ENCODE measurements at places on chromosomes 5 and 9. TPM values are rescaled to one million over a fixed set of nuclear protein-coding genes. Genes with fewer than 3 reads are reported as not detected.

The TEK gene
- not detected for total RNA-seq

DNA sequence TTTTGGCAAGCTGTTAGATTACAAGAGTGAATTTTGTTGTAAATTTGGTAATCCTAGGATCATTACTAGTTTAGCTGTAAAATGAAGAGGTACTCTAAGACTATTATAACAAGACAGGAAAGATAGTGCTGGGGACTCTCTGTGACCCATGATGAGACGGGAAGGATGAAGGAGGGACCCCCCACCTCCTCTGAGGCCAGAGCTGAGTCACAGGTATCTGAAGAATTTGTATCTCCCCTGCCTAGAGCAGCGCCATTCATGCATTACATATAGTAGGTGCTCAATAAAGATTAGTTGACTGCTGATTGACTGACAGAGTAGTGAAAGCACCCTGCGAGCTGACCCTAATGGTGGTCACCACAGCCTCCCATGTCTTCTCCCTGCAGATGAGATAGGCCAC lies 202.8 kb downstream of the SNX18 start:
- no peak for DNase-seq

DNA sequence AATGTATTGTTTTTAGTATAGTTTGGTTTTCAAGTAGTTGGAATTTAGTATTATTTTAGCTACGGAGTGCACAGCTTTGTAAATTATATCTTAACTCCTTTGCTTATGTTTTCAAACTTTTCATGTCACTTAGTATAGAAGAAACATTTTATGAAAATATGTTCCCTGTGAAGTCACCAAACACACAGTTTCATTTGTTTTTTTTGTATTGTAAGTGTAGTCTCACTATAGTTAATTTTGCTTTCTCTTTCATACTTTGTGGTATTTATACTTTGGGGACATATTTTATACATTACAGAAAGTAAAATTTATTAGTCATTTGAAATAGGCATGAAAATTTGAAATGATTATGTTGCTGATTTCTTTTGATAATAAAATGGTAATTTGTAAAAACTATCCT lies 5.0 kb downstream of the CHSY3 start:
- no peak for DNase-seq

The FOXD4 gene
- total RNA-seq = 0.80 TPM

DNA sequence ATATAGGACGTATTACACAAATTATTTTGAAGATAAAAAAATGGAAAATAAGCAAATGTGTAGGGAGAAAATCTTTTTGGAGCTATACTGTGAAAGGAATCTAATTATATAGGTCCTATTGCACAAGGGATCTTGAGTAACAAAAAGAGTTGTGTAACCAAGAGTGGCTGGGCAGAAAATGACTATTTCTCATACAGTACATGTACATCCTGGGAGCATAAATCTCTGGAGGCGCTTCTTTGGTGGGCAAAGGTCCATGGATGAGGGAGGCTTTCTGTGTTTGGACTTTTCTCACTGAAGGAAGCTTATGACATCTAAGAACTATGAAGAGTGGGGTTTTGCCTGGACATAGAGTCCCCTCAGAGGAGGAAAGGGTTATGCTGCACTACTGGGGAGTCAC lies 29.8 kb downstream of the ANKS6 start:
- DNase-seq = no peak

- no peak for DNase-seq
Measured at GRCh38 chr5:133458435-133458834, 153.9 kb downstream of the FSTL4 start.

The NME5 gene
- 0.40 TPM for total RNA-seq

The PCDHB16 gene
- 0.46 TPM for total RNA-seq
